ENCODE measurements at places on chromosomes 7 and 10.

DNA sequence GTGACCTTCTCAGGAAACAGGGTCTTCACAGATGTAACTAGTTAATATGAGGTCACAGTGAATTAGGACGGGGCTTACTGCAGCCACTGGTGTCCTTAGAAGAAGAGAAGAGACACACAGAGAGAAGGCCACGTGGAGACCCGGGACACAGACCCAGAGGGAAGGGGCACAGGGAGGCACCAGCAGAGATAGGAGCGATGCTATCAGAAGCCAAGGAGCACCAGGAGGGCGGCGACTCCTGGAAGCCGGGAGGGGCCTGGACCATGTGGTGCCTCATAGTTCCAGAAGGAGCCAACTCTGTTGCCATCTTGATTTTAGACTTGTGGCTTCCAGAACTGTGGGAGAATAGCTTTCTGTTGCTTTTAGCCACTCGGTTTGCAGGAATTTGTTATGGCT lies 505.9 kb downstream of the TCERG1L start:
- DNase-seq = no peak

- no peak for DNase-seq
Measured at GRCh38 chr7:158820656-158821055, 8.7 kb downstream of the ESYT2 start.

- peak; percentile 36 for DNase-seq
Measured at GRCh38 chr10:129955601-129956285, 8.3 kb downstream of the EBF3 start.

DNA sequence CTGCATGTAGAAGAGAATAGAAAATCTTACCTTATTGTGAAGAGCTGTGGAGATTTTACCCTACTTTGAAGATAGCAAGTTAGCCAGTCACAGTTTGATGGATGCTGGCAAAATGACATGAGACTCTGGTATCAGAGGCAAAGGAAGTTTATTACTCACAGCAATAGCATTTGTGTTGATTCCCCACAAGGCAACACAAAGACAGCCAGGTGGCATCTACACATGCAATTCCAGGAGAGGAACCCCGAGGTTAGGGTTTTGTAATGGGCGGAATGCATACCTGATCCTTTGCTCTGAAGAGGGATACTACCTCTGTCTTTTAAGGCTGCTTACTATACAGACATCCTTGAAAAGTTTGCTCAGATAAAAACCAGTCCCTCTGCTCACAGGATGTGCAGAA lies 59.5 kb downstream of the AHR start:
- no peak for DNase-seq
